ENCODE measurements at places on chromosomes 5 and 9.

DNA sequence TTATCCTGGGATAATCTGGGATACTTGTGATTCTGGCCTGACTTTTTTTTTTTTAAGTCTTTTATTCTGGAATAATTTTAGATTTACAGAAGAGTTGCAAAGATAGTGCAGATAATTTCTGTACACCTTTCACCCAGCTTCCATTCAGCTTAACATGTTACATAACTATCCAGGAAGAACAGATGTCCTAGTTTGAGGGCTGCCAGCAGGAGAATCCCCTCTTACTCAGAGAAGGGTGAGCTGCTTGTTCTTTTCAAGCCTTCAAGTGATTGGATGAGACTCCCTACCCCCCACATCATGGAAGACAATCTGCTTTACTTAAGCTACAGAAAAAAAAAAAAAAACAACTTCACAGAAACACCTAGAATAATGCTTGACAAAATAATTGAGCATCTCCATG lies 254.2 kb downstream of the TRIM32 start:
- no peak for DNase-seq

- no peak for DNase-seq
These were observed 276.2 kb downstream of the SYK start for GRCh38 chr9:91077624-91078368.

- DNase-seq, result no peak
These were observed 23.4 kb downstream of the PAEP start for GRCh38 chr9:135584934-135585333.

DNA sequence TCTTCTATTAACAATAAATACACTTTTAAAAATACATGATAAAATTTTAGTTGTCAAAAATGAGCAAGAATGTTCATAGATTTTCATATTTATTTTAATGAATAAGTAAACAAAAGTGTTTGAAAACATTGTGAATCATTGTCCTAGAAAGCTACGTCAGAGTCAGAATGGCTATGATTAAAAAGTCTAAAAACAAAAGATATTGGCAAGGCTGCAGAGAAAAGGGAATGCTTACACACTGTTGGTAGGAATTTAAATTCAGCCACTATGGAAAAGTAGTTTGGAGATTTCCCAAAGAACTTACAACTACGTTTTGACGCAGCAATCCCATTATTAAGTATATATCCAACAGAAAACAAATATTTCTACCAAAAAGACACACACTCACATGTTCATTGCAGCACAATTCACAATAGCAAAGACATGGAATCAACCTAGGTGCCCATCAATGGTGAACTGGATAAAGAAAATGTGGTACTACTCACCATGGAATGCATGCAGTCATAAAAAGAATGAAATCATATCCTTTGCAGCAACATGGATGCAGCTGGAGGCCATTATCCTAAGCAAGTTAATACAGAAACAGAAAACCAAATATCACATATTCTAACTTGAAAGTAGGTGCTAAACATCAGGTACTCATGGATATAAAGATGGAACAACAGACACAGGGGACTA lies 49.2 kb upstream of the FBXL17 start:
- no peak for DNase-seq

DNA sequence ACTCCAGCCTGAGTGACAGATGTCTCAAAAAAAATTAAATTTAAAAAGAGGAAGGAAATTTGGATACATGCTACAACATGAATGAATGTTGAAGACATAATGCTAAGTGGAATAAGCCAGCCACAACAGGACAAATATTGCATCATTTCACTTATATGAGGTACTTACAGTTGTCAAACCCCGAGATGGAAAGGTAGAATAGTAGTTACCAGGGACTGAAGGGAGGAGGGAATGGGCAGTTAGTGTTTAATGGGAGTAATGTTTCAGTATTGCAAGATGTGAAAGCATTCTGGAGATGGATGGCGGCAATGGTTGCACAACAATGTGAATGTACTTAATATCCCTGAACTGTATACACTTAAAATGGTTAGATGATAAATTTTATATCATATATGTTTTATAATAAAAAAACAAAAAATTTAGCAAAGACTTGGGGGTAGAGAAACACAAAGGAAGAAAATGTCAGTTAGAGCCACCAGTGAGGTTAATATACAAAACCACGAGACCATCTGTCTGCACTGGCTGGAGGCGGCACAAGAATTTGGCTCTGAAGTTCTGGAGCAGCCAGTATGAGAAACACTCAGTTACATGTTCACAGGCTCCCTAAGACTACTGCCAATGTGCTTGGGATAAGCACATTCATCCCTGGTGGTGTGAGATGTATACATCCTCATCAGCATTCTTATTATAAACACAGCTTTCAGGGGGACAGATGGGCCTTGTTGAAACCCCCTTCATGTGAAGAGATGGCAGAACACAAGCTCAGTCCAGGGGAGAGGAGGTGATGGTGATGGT lies 37.0 kb upstream of the RPS23 start:
- DNase-seq, result no peak

GRCh38 chr5:56508249-56508648 lies 275.1 kb upstream of the ANKRD55 start:
- no peak for DNase-seq

- DNase-seq, result no peak
These were observed 32.7 kb downstream of the EXOC3 start for GRCh38 chr5:475704-476101.

DNA sequence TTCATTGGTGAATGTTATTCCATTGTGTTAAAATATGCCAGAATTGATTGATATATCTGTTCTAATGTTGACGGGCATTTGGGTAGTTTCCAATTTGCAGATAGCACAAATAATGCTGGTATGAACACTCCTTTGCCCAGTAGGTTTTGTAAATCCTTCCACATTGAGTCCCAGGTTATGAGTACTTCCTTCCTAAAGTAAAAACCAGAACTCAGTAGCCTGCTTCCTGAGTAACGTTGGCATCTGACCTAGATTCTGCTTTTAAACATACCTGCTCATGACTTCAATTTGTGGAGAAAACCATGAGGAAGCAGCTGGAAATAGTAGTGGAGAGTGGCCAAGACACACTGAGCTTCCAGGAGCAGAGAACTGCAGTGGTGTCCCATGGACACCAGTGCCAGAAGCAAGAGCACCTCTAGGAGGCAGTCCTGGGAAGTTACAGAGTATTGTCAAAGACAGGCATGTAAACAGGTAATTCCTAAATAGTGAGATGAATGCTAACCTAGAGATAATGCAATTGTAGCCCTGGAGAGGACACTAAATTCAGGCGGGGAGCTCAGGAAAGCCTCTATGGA lies 24.3 kb upstream of the RASGRF2 start:
- no peak for DNase-seq

DNA sequence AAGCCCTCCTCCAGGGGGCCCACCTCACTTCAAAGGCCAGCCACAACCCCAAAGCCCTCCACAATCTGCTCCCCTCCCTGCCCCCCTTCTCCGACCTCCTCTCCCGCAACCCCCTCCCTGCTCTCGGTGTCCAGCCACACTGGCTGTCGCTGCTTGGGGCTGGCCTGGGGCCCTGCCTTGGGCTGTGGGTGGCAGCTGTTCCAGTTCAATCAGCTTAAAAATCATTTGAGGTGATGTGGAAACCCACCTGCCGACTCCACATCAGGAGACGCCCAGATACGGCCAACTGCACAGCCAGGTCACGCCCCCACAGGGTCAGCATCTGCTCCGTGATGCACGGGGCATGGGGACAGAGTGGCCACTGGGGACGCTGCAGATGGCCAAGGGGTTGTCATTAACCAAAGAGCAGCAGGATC lies 107.0 kb upstream of the MVB12B start:
- DNase-seq, result no peak

GRCh38 chr5:150895431-150896428 lies 9.1 kb downstream of the ZNF300 start:
- DNase-seq, result no peak

- DNase-seq, result no peak
These were observed 272.7 kb upstream of the RGMB start for GRCh38 chr5:98500811-98501210.

DNA sequence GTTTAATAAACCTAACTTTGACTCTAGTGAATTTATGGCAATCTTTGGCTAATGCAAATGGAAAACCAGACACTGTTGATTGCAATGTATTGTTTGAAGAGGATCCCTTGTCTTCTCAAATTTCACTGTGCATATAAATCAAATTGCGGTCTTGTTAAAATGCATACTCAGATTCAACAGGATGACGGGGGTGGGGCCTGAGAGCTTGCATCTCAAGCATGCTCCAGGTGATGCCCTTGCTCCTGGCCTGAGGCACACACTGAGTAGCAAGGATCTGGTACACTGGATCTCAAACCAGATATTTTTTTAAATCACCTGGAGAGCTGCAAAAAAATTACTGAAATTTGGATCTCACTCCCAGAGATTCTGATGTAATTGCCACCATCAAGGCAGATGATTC lies 463.7 kb downstream of the DNAH5 start:
- peak; percentile 84 for DNase-seq

GRCh38 chr5:55983986-55984385 lies 10.8 kb downstream of the IL6ST start:
- no peak for DNase-seq

DNA sequence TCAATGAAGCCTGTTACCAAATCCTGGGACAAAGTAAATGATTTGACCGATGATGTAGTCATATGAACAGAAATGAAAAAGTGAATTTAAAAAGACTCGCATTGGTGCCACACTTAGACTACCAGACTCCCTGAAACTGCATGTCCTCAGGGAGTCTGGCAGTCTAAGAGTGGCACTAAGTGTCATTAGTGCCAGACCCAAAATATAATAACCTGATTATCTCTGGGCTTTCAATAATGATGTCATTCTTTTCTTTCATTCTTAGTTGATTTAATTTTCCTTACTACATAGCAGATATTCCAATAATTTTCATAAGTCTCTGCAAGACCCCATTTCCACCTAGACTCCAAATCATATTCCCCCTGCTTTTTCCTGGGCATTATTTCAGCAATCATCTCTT lies 59.0 kb downstream of the OR2K2 start:
- no peak for DNase-seq

DNA sequence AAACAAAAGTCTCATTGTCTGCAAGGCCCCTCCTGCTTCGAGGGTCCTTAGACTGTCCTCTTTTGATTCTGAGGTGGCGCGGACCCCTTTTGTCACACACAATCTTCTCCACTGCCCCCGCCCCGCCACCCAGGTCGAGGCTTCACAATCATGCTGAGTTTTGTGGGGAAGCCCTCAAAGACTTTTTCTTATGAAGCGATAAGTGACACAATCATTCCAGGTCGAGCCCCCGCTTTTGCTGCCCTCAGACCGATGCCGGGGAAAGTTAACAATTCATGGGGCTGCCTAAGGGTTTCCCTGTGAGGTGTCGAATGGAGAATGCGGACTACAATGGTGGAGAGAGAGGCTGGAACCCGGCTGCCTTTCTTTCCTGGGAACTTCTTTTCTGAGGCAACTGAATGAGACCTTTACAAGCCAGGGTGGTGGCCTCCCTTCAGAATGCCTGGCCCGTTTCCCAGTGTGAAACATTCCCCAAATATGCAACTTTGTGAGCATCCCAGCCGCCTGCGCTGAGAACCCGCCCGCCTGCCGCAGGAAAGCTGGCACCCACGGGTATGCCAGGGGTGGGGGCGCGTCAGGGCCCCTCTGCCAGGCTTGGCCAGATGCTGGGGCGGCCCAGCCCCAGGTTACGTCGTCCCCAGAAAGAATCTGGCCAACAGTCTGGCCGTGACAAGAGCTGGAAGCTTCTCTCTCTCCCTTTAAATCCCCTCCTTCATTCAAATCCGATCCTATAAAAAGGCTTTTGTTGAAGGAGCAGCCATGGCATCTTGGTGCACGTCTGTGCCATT lies 71.9 kb downstream of the MAP1B start:
- no peak for DNase-seq

DNA sequence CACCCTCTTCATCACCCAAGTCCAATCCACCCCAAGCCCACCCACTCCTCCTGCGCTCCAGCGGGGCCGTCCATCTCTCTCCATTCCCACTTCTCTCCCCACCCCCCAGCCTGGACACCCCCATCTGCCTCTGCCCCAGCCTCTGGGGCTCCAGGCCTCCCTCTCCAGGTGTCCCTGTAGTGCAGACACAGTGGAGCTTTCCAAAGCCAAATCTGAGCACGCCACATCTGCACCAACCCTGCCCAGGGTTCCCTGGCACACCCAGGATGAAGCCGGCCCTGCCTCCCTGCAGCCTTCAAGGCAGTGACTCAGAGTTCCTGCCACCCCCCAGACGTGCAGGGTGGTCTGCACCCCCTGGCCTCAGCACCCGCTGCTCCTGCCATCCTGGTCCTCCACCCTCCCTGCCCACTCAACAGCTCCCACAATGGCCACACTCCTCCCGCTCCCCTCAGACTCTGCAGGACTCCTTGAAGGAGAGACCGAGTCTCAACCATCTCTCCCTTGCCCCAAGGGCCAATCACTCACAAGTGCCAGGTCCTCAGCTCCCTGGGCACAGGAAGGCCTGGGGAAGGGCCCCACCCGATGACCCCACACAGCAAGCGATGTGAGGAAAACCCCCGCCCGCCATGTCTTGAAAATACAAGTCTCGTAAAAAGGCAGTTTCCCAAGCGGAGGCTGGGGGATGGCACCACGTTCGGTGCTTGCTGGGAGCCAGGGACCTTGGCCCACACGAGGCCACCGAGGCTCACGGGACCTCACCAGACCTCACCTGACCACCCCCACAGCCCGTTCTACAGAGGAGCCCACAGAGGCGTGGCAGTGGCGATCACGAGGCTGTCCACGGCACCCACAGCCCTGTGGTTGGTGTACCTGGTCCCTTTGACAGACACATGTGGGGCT lies 22.2 kb downstream of the VAV2 start:
- DNase-seq, result no peak

GRCh38 chr5:56769875-56770604 lies 45.3 kb upstream of the MAP3K1 start:
- DNase-seq, result no peak

- DNase-seq, result no peak
These were observed 63.0 kb upstream of the JAK2 start for GRCh38 chr9:4922101-4922500.

- no peak for DNase-seq
These were observed 270.7 kb downstream of the TMEM167A start for GRCh38 chr5:82806513-82806912.

DNA sequence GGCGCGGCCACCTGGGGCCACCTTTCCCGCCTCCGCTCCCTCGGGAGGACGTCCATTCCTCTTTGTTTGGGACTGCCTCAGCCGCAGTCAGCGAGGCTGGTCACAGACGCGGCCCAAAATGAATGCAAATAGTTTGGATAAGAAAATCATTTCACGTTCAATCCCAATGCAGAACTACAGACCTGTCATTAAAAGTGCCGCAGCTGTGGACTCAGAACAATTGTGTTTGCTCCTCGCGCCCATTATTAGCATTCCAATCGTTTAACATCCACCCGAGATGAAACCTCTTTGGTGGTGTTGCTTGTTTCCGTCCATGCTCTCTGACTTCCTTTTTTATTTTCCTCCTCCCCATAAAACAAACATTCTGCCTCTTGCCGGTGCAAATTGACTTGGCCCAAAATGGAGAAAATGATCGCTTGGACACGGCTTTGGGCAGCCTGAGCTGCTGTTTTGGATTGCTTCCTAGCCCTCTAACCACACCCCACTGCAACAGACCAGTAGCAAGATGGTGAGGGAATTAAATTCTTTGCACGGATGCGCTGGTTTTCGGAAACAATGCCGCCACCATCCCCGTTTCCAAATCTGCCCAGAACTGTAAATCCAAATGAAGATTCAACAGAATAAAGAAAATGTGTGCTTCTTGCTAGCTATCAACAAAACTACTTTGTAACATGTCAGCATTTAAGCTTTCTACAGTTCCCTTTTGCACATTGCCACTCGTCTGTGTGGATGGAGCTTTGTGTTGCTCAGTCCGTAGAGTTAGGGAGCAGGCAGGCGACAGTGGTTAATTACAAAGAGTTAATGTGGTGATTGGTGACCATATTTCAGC lies 784 bp downstream of the NLN start:
- no peak for DNase-seq

All from NCI-H510A (cell line).